ENCODE measurements at places on chromosomes 6 and 20. TPM values are rescaled to one million over a fixed set of nuclear protein-coding genes. Genes with fewer than 3 reads are reported as not detected.
A peak's percentile ranks its signal among the peaks of the same experiment; 100 is the strongest.

DNA sequence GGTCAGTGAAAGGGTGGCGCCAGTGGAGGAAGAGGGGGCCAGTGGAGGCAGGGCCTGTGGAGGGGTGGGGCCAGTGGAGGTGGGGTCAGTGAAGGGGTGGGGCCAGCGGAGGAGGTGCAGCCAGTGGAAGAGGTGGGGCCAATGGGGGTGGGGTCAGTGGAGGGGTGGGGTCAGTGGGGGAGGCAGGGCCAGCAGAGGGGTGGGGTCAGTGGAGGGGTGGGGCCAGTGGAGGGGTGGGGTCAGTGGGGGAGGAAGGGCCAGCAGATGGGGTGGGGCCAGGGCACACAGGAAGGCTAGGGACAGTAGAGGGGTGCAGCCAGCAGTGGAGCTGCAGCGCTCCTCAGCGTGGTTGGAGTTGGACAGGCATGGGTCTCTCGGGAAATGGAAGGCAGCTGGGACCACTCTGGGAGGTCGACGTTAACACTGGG, 18.7 kb downstream of the ADRM1 start:
- DNase-seq = no peak
- H3K36me3 ChIP-seq = no peaks in the 10 kb centered on the region
- H3K4me3 ChIP-seq = peak overlapping the region; percentile 63

DNA sequence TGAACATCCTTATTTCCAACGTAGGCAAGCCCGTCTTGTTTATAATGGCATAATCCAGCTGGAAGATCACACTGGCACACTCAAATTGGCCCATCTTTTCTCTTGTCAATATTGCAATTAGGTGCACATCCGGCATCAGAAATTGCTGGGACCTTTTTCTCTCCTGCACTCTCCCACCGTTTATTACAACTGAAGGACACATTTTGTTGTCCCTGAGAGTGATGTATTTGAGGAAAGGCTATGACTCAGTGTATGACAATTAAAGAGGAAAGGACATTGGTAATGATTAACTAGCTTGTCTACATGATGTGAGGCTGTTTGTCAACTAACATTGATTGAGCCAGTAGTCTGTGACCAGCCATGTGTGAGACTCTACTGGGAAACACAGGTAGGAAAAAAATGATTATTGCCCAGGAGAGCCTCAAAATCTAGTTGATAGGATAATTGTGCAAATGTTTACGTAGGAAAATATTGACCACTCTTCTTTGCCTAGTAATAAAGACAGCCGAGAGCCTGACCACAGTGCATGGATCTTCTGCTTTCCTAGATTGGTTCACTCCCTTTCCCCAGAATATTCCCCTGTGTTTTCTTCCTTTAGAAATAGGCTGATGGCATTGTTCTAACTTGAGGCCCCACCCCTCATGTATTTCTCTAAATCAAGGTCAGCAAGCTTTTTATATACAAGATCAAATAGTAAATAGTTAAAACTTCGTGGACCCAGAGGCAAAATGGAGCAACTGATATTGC, 230.0 kb upstream of the BTBD3 start:
- H3K4me1 ChIP-seq = no peaks in the 10 kb centered on the region
- H3K36me3 ChIP-seq = no peaks in the 10 kb centered on the region
- DNase-seq = no peak
- no peaks in the 10 kb centered on the region for H3K27me3 ChIP-seq
- no peak overlapping the region for H3K4me3 ChIP-seq

- H3K4me3 ChIP-seq = no peak overlapping the region
- DNase-seq = no peak
- peaks cover 8% of the 10 kb centered on the region for H3K4me1 ChIP-seq
- H3K36me3 ChIP-seq = peaks cover 2% of the 10 kb centered on the region
- no peak overlapping the region for H3K27ac ChIP-seq
Measured at GRCh38 chr20:43408848-43409576, 48.7 kb upstream of the SRSF6 start.

DNA sequence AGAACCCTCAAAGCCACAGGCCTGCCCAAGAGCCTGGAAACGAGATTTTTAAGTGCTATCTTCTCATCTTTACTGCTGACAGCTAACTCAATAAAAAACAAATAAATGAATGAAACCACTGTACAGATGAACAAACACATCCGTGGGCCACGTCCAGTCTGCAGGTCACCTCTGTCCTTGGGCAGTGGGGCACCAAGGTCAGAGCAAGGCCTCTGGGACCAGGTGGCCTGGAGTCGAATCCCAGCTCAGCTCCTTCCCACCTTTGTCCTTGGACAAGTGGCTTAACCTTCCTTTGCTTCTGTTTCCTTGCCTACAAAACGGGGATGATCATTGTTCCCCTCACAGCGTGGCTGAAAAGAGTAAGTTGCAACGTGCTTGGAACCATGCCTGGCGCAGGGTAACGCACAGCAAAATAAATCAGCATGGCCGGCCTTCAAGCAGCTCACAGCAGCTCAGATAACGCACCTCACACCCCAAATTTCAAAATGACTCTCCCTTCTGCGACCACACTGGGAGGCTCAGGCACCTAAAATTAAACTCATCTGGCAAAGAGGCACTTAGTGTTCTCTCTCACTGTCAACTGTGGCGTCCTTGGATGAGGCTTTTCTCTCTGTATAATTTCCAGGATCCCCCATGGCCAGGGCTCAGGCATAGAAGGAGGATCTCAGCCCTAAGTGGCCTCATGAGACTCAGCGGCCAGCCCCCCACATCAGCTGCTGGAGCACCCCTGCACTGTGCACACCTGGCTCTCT, 35.7 kb downstream of the RRBP1 start:
- H3K36me3 ChIP-seq = no peaks in the 10 kb centered on the region
- no peaks in the 10 kb centered on the region for H3K27me3 ChIP-seq
- peak overlapping the region; percentile 6 for H3K27ac ChIP-seq
- H3K4me1 ChIP-seq = peaks cover 4% of the 10 kb centered on the region

- H3K4me3 ChIP-seq = peak within 1 kb of the TSS; percentile 72
- peaks cover 13% of the 10 kb centered on the region for H3K4me1 ChIP-seq
- peak; percentile 69 for DNase-seq
- H3K27me3 ChIP-seq = peaks cover 8% of the 10 kb centered on the region
- H3K27ac ChIP-seq = peak within 1 kb of the TSS; percentile 56
- no peaks in the 10 kb centered on the region for H3K36me3 ChIP-seq
Measured at GRCh38 chr20:10034717-10035571, at the start of gene ANKEF1. Gene ANKEF1 (plus strand): TSS chr20:10034987. CDS start chr20:10038302, 3,315 bp downstream.

- no peak for DNase-seq
- no peak overlapping the region for H3K27ac ChIP-seq
- no peaks in the 10 kb centered on the region for H3K36me3 ChIP-seq
- no peak overlapping the region for H3K4me3 ChIP-seq
- H3K27me3 ChIP-seq = peaks cover 35% of the 10 kb centered on the region
Measured at GRCh38 chr6:1418471-1419191, 29.3 kb downstream of the FOXF2 start.

- H3K27me3 ChIP-seq = no peaks in the 10 kb centered on the region
- peak overlapping the region; percentile 94 for H3K4me3 ChIP-seq
- peaks cover 18% of the 10 kb centered on the region for H3K4me1 ChIP-seq
- peak; percentile 59 for DNase-seq
- peak overlapping the region; percentile 94 for H3K27ac ChIP-seq
Measured at GRCh38 chr6:34235307-34236130, 1.2 kb upstream of the HMGA1 start.

GRCh38 chr6:11374036-11375010, 141.9 kb upstream of the NEDD9 start:
- no peak for DNase-seq
- H3K36me3 ChIP-seq = peaks cover 11% of the 10 kb centered on the region
- H3K4me1 ChIP-seq = peaks cover 47% of the 10 kb centered on the region

GRCh38 chr6:12956991-12957320, 240.4 kb downstream of the PHACTR1 start:
- peak overlapping the region; percentile 92 for H3K4me3 ChIP-seq
- H3K4me1 ChIP-seq = peaks cover 22% of the 10 kb centered on the region
- H3K27ac ChIP-seq = peak overlapping the region; percentile 51
- H3K27me3 ChIP-seq = peaks cover 67% of the 10 kb centered on the region

GRCh38 chr20:9500121-9500520, 14.3 kb upstream of the LAMP5 start:
- H3K4me3 ChIP-seq = no peak overlapping the region
- H3K27me3 ChIP-seq = no peaks in the 10 kb centered on the region
- no peaks in the 10 kb centered on the region for H3K36me3 ChIP-seq
- no peak for DNase-seq

DNA sequence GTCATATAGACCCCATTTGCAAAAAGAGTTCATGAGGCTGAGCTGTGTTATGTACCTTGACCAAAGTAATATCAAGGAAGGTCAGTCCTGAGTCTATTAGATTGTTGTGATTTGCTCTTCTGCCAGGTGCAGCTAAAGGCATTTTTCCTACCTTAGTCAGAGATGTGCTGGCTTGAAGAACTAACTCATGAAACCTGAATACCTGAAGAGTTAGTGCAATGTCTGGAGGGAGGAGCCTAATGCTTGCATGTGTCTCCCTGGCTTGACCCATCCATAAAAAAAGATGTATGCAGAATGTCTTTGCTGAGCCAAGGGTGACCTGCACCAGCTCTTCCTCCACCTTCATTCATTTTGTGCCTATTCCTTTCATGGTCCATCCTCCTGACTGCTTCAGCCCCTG, 742.0 kb downstream of the KIF16B start:
- no peak overlapping the region for H3K4me3 ChIP-seq
- no peak overlapping the region for H3K27ac ChIP-seq
- no peaks in the 10 kb centered on the region for H3K27me3 ChIP-seq
- DNase-seq = no peak
- no peaks in the 10 kb centered on the region for H3K36me3 ChIP-seq

DNA sequence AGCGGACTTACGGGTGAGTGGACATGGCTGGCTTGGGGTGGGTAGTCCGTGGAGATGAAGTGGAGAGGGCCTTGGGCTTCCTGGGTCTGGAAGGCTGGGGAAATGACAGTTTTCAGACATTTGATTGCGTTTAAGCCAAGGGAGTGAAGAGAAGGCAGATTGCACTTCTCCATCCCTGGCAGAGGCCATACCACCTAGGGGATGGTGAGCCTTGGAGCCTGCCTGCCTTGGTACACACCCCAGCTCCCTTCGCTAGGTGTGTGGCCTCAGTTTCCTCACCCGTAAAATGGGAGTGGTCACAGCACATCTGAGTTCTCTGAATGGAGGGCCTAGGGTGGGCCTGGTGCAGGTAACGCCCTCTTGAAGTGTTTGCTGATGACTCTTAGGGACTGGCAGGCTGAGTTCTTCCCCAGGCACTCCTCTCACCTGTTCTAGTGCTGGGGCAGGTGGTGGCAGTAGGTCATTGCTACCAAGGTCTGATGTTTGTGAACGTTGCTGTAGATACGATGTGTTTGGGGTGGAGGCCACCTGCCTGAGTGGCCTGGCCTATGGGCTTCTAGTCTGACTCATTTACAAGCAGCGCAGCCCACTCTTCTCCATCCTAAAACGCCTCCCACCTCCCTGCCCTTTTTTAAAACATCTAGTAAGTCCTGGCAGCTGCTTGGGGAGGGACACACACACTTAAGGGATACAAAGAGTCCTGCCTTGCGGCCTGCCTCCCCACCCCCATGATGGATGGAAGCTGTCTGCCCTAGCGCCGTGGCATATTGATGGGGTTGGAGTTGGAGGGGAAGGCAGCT, 2.3 kb downstream of the RBM38 start:
- no peak for DNase-seq
- peak overlapping the region; percentile 100 for H3K27ac ChIP-seq
- H3K4me3 ChIP-seq = peak overlapping the region; percentile 96
- peaks cover 45% of the 10 kb centered on the region for H3K4me1 ChIP-seq

DNA sequence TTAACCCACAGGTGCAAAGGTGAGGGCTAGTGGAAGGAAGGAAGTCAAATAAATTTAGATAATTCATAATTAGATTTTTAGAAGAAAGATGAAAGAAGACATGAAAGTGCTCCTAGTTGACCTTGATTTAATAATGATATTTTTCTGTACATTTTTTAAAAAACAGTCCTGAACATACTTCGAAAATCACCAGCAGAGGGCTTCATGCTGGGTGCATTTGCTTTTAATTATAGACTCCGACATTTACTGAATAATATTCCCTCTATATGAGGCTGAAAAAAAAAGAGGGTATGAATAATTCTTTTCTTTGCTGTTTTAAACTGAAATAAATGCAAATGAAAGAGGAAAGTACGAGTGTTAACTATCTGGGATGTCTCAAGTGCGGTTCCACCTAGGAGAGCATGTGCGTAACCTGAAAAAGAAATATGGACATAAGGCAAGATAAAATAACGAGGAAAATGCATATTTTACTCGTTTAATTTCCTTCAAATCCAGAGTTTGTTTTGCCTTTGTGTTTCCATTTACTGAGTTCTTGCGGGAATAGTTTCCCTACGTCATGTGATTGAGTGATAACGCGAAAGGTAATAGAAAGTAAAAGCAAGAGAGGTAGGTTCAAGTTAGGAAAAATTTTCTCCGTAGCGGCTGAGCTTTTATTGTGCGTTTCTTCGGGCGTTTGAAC, 3.1 kb upstream of the TFAP2B start:
- peaks cover 62% of the 10 kb centered on the region for H3K27me3 ChIP-seq
- peak overlapping the region; percentile 80 for H3K4me3 ChIP-seq
- DNase-seq = no peak
- H3K4me1 ChIP-seq = peaks cover 6% of the 10 kb centered on the region

DNA sequence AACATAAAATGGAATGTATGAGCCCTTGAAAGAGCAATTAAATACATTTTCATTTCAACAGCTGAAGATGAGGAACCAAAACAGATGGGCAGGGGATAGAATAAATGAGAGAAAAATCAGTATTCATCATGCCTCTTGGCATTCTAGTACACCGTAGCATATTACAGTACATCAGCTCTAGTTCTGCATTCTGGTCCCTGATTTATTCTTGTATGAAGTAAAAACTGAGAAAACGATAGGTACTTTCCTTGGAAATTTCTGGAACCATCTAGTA, 349.4 kb downstream of the ARHGAP18 start:
- H3K27ac ChIP-seq = no peak overlapping the region
- H3K4me1 ChIP-seq = peaks cover 6% of the 10 kb centered on the region
- no peaks in the 10 kb centered on the region for H3K36me3 ChIP-seq
- no peak overlapping the region for H3K4me3 ChIP-seq
- no peaks in the 10 kb centered on the region for H3K27me3 ChIP-seq

GRCh38 chr6:6810727-6811126, 222.2 kb downstream of the LY86 start:
- no peaks in the 10 kb centered on the region for H3K36me3 ChIP-seq
- peak overlapping the region; percentile 87 for H3K27ac ChIP-seq
- DNase-seq = no peak
- peak overlapping the region; percentile 88 for H3K4me3 ChIP-seq

DNA sequence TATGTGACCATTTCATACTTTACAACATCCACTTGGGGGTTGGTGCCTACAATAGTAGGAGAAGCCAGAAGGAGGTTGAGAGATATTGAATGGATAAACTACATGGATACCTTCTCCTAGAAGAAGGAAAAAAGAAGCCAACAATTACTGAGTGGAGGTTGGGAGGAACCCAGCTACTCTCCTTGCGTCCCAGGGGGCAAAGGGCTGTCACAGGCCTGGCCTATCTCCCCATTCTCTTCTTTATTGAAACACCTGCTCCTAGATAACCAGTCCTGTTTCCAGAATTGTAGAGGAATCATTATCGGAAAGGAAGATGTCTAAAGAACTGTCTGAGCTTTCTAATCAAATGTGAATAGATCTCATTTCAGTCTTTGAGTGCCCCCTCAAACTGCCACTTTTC, 115.1 kb downstream of the MAP7 start:
- H3K27me3 ChIP-seq = peaks cover 34% of the 10 kb centered on the region
- peaks cover 5% of the 10 kb centered on the region for H3K36me3 ChIP-seq
- H3K4me1 ChIP-seq = no peaks in the 10 kb centered on the region

Gene LZTS3
- 19.1 TPM for total RNA-seq

Gene DCBLD1
- total RNA-seq = 1.4 TPM

Gene SLC52A3
- not detected for total RNA-seq

Gene DCDC2
- not detected for total RNA-seq

Gene GFRAL
- not detected for total RNA-seq

Gene CDH26
- total RNA-seq = 0.37 TPM

Gene RXRB
- total RNA-seq = 51.0 TPM

Gene MACROD2
- total RNA-seq = not detected

Gene CTCFL
- not detected for total RNA-seq

Gene FRK
- total RNA-seq = not detected

Gene CST7
- total RNA-seq = 10.7 TPM

Gene TRAPPC3L
- not detected for total RNA-seq

Gene DEFB121
- total RNA-seq = not detected

Gene PTCRA
- 35.0 TPM for total RNA-seq

Gene SYCP2L
- total RNA-seq = not detected

Gene WFDC10B
- total RNA-seq = not detected

Data from T-helper 17 cell (primary cell).